ENCODE measurements at places on chromosomes 1 and 21.

DNA sequence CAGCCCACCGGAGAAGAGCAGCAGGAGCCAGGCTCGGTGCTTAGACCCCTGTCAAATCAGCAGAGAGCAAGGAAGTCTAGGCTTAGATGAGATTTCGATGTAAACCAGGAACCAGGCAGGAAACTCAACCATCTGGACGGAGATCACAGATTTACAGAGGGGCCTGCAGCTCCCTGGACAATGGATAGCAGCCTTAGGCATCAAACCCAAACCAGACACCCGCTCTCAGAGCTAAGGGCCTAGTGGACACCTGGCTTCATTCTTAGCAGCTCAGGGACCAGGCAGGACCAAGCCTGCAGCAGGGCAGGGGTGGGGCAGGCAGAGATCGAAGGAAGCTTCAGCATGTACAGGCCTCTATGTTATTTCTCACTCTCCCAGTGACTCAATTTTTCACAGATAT lies 127.8 kb upstream of the FMN2 start:
- no peak for DNase-seq

DNA sequence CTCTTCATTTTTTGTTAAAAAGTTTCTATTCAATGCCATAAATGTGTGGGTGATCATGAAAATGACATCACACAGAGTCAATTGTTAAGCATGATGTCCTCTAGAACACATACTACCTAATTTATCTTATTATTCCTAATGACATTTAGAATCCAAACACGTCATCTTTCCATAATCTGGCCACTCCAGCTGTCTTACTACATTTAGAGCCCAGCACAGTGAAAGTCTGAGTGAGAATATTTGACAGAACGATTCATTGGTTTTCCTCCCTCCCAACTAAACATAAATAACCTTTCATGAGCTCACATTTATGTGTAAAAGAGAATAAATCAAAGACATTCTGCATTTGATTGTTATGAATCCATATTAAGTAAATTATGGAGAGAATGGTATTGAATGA lies 160.7 kb downstream of the OLFM3 start:
- DNase-seq, result no peak

GRCh38 chr1:46062651-46063319 lies 69.6 kb downstream of the PIK3R3 start:
- DNase-seq, result no peak

DNA sequence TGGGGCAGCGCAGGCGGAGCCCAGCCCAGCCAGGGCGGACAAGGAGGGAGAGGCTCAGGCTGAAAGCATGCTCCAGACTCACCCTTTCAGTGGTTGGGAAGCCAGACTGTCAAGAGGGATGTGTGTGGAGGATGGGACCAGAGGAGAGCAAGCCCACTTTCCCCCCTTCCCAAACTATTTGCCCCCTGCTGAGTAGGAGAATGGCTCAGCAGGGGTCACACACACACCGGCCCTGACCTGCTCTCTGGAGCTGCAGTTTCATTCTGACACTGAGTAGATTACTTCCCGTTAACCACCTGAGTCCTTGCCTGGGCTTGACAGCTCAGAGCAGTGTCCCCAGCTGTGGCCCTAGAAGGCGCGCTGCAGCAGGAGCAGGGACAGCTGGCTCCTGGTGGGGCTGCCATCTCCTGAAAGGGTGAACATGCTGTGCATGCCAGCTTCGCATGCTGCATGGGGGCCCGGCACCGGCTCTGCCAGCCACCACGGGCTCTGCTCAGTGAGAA lies 51.6 kb upstream of the CNTN2 start:
- DNase-seq, result no peak

GRCh38 chr1:31112266-31112935 lies 46.9 kb upstream of the PUM1 start:
- DNase-seq, result no peak

- DNase-seq, result no peak
Observed at GRCh38 chr1:212908971-212909370, 41.4 kb upstream of the VASH2 start.

GRCh38 chr1:46613661-46614603 lies 2.7 kb downstream of the MOB3C start:
- no peak for DNase-seq

- no peak for DNase-seq
Observed at GRCh38 chr1:205329719-205330118, 8.2 kb upstream of the NUAK2 start.

DNA sequence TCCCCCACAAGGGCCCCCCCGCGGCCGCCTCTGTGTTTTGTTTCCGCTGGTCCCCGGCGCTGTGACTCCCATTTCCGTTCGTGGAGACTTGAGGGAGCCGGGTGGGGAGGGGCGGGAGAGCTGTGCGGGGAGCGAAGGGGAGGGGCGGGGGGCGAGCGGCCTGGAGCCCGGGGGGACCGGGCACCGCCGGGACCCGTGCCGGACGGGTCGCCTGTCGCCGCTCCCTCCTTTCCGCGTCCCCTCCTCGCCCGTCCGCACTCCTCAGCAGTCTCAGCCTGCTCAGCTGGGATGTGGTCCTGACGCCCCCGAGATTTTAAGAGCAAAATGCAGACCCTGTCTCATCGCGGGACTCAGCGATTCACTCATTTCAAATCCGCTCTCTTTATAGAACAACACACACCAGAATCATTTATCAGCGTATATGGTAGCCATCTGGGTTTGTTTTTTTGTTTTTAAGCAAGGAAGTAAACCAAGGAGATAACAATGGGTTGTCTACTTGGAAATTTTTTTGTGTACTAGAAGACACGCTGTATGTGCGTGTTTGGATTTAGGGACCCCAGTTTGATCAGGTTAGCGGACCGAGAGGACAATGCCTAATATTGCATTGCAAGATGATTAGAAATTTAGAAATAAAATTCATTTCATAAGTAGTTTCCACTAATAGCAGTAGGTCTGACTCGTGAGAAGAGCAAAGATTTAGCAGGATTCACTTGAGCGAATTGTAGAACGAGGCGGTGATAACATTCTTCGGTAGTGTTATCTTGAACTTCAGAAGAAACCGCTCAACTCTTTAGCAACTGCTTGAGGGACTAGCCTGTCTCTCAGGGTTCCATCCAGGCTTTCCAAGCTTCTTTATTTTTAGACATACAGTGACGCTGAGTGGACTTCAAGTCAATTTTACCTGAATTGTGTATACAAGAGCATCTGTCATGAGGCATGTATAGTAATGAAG lies 1.1 kb downstream of the GABPA start:
- DNase-seq, result no peak

DNA sequence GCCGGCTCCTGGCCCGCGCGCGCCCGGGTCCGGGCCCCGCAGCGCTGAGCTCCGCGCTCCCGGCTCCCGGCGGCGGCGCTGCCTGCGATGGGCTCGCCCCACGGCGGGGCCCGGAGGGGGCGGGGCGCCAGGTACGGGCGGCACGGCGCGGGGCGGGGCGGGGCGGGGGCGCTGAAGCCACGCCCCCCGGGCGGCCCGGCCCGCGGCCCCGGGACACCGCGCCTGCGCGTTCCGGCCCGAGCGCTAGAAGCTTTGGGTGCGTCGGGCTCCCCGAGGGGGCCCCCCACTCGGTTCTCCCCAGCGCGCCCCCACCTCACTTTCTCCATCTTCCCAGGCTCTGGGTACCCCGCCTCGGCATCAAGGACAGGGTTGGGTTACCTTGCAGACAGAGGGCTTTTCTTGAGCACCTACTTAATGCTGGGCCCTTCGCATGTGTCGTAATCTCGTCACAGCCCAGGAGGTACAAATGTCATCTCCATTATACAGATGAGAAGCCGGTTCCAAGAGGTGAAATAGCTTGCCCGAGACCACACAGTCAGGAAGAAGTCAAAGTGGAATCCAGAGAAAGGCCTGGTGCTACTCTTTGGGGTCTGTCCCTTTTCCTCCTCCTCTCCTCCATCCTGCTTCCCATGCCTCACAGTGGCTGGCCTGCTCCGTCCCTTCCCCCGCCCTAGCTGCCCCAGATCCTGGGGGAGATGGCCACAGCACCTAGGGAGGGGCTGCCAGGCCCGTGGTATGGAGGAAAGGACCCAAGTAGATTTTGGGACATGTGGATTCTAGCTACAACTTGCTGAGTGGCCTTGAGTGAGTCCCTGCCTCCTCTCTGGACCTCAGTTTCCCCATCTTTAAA lies 46.5 kb downstream of the RAP1GAP start:
- DNase-seq, result no peak

DNA sequence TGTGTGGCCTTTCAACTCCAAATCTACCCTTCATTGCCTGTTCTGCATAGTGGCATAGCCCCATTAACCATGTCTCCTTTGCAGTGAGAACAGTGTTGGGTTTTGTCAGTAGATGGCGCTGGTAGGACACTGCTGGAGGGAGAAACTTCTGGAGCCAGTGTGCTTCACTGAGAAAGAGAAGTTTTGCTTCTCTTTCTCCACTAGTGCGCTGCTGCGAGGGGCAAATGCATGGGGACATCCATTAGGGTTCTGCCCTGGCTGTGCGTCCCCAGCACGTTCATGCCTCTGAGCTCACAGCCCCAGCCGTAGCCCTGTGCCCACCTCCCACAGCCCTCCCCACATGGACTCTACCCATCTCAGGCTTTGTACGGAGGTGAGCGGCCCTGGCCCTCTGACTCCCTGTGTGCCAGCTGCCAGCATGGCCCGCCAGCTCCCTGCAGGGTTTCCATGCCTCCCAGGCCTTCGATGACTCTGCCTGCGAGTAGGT lies 53.1 kb downstream of the RIMS3 start:
- no peak for DNase-seq

GRCh38 chr1:202605515-202605914 lies 104.7 kb downstream of the SYT2 start:
- no peak for DNase-seq

- no peak for DNase-seq
Observed at GRCh38 chr1:247435759-247436147, 19.8 kb downstream of the NLRP3 start.

GRCh38 chr1:151012684-151013471 lies 4.6 kb downstream of the PRUNE1 start:
- DNase-seq, result no peak

GRCh38 chr1:178011465-178011828 lies 41.6 kb upstream of the SEC16B start:
- no peak for DNase-seq

DNA sequence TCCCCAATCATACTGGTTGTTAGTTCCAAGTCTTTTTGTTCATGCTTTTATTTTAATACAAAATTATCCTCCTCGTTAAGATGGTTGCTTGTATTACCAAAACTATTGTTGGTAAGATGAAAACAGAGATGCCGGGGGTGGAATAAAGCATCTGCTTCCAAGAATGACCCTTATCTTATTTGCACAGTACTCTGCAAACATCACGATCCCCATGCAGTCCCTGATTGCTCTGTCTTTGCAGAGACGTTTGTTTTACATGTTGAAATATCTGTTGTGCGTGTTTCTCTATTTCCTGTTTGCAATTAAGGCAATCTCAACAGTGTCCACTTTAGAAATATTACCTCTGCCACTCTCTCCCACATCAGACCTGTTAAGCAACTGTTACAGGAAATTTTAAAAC lies 141.3 kb upstream of the NCAM2 start:
- DNase-seq, result no peak

DNA sequence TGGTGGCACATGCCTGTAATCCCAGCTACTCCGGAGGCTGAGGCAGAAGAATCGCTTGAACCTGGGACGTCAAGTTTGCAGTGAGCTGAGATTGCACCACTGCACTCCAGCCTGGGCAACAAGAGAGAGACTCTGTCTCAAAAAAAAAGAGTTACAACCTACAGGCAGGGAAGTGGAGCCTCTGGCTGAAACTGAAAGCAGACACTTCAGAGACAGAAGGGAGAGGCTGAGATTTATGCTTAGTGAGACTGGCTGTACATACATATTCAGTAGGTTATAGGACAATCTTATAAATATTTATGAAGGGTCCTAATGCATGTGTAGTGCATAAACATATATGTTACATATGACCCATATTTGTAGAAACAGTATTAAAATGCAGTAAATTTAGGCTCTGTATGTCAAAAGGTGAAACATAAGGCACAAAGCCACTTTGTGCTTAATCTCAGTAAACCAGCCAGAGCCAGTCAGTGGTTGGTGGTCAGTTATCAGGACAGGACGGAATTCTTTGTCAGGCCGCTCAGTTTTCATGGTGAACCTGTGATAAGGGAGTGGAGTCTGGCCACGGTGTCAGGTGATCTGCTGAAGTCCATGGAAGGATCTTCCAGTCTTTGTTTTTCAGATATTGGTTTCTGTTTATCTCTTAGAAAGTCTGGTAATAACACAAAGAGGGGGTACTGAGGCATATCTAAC lies 13.7 kb downstream of the RHEX start:
- DNase-seq, result no peak

DNA sequence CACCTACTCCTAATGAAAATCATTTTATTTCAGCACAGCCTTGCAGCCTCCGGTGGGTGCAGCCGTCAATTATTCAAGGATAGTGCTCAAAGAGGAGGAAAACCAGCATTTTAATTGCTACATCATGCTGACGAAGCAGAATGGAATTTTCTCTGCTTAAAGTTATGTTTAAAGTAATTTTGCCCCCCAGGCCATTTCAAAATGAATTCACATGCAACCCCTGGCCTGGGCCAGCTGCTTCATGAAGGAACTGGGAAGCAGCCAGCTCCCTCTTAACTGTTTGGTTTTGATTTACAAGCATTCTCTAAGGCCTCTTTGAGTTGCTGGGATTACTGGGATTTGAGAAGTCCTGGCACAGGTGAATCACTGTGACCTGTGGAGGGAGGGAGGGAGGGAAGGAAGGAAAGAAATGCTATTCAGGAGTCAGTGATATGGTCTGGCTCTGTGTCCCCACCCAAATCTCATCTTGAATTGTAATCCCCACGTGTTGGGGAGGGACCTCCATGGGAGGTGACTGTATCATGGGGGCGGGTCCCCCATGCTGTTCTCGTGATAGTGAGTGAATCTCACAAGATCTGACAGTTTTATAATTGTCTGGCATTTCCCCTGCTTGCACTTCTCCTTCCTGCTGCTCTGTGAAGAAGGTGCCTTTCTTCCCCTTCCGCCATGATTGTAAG lies 66.0 kb downstream of the PGBD5 start:
- DNase-seq, result no peak

GRCh38 chr1:25952841-25953401 lies 44.9 kb downstream of the PAFAH2 start:
- DNase-seq, result no peak

DNA sequence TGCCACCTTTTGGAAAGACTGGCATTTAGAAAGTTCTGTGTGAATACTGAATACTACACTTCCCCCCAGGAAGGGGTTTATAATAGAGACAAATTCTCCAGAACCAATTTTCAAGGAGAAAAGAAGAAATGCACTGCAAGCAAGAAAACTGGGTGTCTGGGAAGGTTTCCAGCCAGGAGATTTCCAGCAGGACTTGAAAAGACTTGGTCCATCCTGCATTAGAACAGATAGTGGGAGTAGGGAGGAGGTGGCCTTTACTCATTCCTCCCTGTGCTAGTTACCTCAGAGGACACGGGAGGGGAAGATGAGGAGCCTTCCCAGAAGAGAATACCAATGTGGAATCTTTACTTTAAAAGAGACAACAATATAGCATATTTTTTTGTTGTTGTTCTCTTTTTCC lies 52.4 kb downstream of the FAM78B start:
- DNase-seq, result no peak

DNA sequence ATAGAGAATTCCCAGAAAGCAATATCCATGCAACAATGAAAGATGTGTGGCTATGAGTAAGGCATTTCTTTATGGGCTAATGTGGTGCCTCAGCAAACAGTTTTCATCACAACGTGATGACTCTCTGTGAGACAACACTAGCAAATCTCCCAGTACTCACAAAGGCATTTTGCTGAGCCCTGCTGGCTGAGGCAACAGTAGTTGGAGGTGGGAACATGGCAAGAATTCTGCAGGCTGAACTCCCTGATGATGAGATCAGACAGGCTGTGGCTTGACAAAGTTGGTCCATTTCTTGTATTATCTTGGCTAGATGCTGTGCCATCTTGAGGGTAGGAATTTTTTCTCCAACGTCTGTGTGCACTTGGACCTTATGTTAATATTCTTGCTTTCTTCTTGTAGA lies 24.6 kb downstream of the PROX1 start:
- DNase-seq, result no peak

GRCh38 chr1:221834698-221835513 lies 93.0 kb upstream of the DUSP10 start:
- no peak for DNase-seq
